ENCODE measurements at places on chromosomes 6 and 20. TPM values are rescaled to one million over a fixed set of nuclear protein-coding genes. Genes with fewer than 3 reads are reported as not detected.

- peaks cover 3% of the 10 kb centered on the region for H3K4me1 ChIP-seq
- H3K27me3 ChIP-seq = no peaks in the 10 kb centered on the region
- peaks cover 51% of the 10 kb centered on the region for H3K36me3 ChIP-seq
- H3K4me3 ChIP-seq = no peak overlapping the region
- no peak overlapping the region for H3K27ac ChIP-seq
- DNase-seq = no peak
Measured at GRCh38 chr20:34083137-34083536, 28.9 kb downstream of the EIF2S2 start.

Gene RIPPLY2
- total RNA-seq = not detected

Gene PCMTD2
- total RNA-seq = 42.8 TPM

DNA sequence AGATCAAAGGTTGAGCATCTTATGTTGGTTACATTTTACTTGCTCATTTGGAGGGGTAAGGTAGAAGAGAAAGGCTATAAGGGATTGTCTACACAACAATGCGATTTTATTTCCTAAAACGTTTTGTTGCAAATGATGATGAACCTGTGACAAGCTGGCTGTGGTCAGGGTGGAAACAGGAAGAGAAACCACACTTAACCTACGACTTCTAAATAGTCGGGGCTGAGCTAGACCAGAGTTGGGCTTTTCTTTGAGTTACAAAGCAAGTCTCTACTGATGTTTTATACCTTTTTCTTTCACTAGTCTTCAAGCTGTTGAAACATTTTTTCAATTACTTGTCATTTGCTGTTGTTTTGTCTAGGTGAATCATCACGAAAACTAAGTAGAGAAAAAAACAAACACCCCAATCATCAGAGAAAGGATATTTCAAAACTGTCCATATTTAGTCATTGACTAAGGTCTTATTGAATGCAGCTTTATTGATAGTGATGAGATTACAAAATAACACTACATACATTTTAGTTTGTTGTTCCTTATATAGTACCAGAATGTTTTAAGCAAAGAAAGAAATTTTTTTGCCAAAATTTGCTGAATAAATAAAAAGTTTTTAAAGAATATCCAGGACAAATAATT lies 18.0 kb downstream of the KLHL31 start:
- H3K36me3 ChIP-seq = peaks cover 3% of the 10 kb centered on the region
- peak overlapping the region; percentile 6 for H3K4me3 ChIP-seq
- H3K27me3 ChIP-seq = peaks cover 2% of the 10 kb centered on the region
- DNase-seq = peak; percentile 74
- peaks cover 39% of the 10 kb centered on the region for H3K4me1 ChIP-seq

Gene SIRPD
- total RNA-seq = not detected

- no peak for DNase-seq
- H3K27me3 ChIP-seq = no peaks in the 10 kb centered on the region
- H3K4me3 ChIP-seq = no peak overlapping the region
- no peak overlapping the region for H3K27ac ChIP-seq
Measured at GRCh38 chr6:123215211-123215610, 219.2 kb downstream of the CLVS2 start.

Gene CALHM4
- not detected for total RNA-seq

GRCh38 chr6:148451690-148452089 lies 109.1 kb downstream of the SASH1 start:
- peaks cover 29% of the 10 kb centered on the region for H3K4me1 ChIP-seq
- H3K4me3 ChIP-seq = no peak overlapping the region
- no peaks in the 10 kb centered on the region for H3K36me3 ChIP-seq
- peaks cover 25% of the 10 kb centered on the region for H3K27me3 ChIP-seq
- H3K27ac ChIP-seq = peak overlapping the region; percentile 14
- peak; percentile 77 for DNase-seq

DNA sequence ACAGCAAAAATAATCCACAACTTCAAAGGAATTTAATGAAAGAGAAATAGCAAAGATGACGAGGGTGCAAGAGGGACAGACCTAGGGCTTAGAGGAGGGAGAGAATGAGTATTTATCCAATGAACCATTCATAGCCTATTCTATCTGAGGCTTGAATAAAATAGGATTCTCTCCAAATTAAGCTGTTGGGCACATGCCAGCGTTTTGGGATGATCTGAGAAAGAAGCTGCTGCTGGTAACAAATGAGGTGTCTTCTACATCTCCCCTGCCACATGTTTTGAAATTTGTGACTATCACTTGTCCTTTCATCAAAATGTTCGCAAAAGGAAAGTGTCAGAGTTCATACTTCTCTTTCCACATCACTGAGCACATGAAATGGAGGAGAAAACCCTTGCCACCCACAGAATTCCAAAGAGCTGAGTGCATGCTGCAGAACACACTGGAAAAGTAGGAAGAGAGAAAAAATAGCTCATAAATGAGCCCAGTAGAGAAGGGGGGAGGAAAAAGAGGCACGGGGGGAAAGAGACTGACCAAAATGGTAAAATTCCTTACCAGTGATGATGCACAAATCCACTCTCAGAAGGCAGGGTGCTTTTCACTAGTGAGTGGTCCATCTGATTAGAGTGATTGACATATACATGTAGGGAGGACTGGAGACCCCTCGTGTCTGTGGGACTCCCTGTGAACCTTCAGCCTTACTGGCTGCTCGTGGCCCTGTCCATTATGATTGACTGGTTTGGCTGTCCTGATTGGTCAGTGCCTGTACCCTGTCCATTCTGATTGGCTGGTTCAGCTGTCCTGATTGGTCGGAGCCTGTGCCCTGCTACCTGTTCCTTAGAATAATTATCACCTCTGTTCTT lies 180.5 kb downstream of the OGFRL1 start:
- no peak overlapping the region for H3K4me3 ChIP-seq
- no peak for DNase-seq
- no peaks in the 10 kb centered on the region for H3K27me3 ChIP-seq
- no peaks in the 10 kb centered on the region for H3K36me3 ChIP-seq
- H3K27ac ChIP-seq = no peak overlapping the region

DNA sequence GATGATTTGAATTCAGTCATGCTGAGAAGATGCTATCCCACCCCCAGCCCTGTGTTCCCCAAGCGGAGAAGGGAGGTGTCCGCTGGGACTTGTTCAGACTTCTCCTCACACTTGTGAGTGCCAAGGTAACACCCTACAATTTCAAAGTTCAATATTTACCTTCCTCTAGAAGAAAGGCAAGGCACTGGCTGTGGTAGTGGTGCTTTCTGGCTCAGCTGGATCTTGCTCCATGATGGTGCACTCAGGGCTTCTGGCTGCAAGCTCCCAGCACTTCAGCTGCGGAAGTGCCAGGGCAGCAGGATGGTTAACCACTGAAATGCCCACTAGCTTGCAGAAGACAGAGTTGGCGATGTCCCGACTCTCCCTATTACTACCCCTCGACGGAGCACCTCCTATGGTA lies 135.4 kb downstream of the MTFR2 start:
- H3K27ac ChIP-seq = no peak overlapping the region
- peaks cover 15% of the 10 kb centered on the region for H3K27me3 ChIP-seq
- DNase-seq = no peak
- no peak overlapping the region for H3K4me3 ChIP-seq
- H3K36me3 ChIP-seq = no peaks in the 10 kb centered on the region

GRCh38 chr6:26205161-26205624 lies 118.0 kb downstream of the HFE start:
- H3K27ac ChIP-seq = no peak overlapping the region
- H3K27me3 ChIP-seq = no peaks in the 10 kb centered on the region
- H3K4me1 ChIP-seq = peaks cover 28% of the 10 kb centered on the region

Gene CRYBG1
- 59.2 TPM for total RNA-seq

DNA sequence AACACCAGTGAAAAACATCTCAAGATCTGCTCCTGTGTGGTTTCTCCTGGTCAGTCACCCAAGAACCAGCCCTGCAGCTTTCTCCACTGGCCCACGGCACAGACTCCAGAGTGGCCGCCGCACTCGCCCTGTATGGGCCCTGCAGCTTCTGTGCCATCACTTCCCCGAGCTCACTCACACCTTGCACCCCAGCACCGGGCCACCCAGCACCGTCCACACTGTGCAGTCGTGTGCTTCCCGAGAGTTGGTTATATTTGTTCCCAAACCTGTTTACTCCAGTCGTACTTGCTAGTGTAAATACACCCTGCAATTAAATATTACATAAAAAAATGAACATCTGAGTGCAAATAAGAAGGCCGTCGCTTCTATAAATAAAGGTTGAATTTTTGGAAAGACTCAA lies 341.7 kb downstream of the CDH26 start:
- H3K27ac ChIP-seq = no peak overlapping the region
- H3K27me3 ChIP-seq = no peaks in the 10 kb centered on the region
- peaks cover 7% of the 10 kb centered on the region for H3K4me1 ChIP-seq
- no peak overlapping the region for H3K4me3 ChIP-seq

Gene C20orf96
- 5.9 TPM for total RNA-seq

Gene COL9A3
- not detected for total RNA-seq

GRCh38 chr20:51583073-51583472 lies 40.6 kb upstream of the NFATC2 start:
- no peaks in the 10 kb centered on the region for H3K27me3 ChIP-seq
- H3K4me1 ChIP-seq = peaks cover 10% of the 10 kb centered on the region
- H3K4me3 ChIP-seq = no peak overlapping the region
- H3K27ac ChIP-seq = no peak overlapping the region
- H3K36me3 ChIP-seq = no peaks in the 10 kb centered on the region
- DNase-seq = no peak

Gene C20orf141
- not detected for total RNA-seq

DNA sequence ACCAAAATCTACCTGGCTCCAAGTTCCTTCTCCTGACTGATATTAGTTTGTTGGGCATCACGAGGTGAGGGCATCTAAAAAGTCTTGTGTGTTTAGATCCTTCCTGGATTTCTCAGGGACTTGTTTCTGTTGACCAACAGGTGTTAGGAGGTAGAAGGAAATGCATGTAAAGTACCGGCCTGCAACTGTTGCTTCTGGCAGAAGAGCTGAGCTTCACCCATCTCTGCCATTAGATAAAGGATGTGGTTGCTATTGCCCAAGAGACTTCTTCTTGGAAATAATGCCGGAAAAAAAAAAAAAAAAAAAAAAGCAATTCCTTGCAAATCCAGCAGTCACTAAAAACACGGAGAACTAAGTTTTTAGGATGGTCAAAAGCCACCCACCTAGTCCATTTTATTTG lies 303.1 kb downstream of the CDH26 start:
- H3K4me1 ChIP-seq = peaks cover 9% of the 10 kb centered on the region
- H3K4me3 ChIP-seq = no peak overlapping the region
- H3K27me3 ChIP-seq = peaks cover 4% of the 10 kb centered on the region
- no peak overlapping the region for H3K27ac ChIP-seq

- no peaks in the 10 kb centered on the region for H3K27me3 ChIP-seq
- H3K4me3 ChIP-seq = no peak overlapping the region
- H3K36me3 ChIP-seq = no peaks in the 10 kb centered on the region
- DNase-seq = no peak
- no peak overlapping the region for H3K27ac ChIP-seq
Measured at GRCh38 chr6:4512051-4512471, 264.1 kb upstream of the CDYL start.

- H3K27me3 ChIP-seq = no peaks in the 10 kb centered on the region
- peaks cover 22% of the 10 kb centered on the region for H3K4me1 ChIP-seq
- peaks cover 38% of the 10 kb centered on the region for H3K36me3 ChIP-seq
- no peak for DNase-seq
- no peak overlapping the region for H3K4me3 ChIP-seq
Measured at GRCh38 chr6:157188213-157188612, 135.1 kb downstream of the TMEM242 start.

Measured in activated CD4-positive, alpha-beta memory T cell treated with anti-CD3 and anti-CD28 coated beads, Interleukin-2, amount 10 ng/mL, durations not matched to agents 7 days and 5 days (primary cell).